ENCODE measurements at places on chromosomes 4 and X.
A peak's percentile ranks its signal among the peaks of the same experiment; 100 is the strongest.

DNA sequence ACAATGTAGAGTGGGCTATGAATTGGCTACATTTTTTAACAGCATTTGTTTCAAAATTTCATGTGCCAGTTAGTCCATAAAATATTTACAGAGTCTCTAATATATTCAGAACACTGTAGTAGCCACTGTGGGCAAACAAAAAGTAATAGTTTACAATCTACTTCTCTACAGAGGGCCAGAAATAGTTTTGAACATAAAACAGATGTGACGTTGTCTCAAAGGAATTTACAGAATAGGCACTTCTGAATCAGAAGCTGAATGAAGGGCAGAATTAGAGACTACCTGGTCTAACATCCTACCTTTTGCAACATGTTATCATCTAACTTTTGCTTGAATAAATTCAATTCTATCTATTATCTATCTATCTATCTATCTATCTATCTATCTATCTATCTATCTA lies 811.9 kb upstream of the EPHA5 start:
- DNase-seq: no peak

- no peak for DNase-seq
Measured at GRCh38 chr4:105088110-105088879, 58.4 kb upstream of the TET2 start.

DNA sequence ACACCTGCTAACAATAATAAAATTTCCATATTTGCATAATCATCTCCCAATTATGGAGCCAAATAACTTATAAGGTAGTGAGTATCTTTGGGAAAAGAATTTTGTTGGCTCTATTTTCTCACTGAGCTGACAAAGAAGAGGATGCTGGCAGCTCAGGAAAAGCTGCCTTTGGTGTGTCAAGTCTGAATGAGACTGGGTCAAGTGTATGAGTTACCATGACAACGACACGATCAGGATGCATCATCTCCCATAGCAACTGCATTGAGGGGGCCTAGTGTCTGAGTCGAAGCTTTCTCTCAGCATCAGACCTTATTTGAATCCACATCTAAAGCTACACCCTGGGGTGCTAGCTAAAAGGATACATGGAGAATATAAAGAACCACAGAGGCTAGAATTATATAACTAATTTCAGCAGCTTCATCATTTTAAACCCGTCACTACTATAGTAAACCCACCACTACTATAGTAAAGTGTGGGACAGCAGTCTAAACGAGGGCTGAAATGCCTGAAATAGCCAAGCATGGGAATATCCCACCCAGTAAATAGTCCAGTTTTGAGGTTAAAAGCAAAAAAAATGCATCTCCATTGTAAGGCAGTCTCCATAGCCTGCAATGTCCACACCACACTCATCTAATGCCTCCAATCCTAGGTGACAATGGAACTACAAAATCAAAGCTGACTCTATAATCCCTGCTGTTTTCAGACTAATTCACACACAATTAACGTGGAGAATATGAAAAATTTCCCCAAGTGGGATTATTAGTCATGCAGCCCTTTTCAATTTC lies 16.0 kb downstream of the GSPT2 start:
- no peak for DNase-seq

DNA sequence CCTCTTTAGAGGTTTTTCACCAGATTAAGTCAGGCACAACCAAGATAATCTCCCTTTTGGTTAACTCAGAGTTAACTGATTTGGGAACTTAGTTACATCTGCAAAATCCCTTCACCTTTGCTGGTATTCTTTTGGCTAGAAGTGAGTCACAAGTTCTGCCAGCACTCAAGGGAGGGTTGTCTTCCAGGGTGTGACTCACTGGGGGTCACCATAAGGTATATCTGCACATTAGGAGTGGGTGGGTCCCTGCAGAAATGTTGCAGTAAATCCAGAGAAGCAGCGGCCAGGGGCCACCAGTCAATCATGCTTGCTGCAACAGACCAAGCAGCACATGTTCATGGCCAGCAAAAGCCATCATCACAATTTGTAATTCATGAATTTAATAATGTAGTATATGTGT lies 59.8 kb upstream of the MAML3 start:
- no peak for DNase-seq

DNA sequence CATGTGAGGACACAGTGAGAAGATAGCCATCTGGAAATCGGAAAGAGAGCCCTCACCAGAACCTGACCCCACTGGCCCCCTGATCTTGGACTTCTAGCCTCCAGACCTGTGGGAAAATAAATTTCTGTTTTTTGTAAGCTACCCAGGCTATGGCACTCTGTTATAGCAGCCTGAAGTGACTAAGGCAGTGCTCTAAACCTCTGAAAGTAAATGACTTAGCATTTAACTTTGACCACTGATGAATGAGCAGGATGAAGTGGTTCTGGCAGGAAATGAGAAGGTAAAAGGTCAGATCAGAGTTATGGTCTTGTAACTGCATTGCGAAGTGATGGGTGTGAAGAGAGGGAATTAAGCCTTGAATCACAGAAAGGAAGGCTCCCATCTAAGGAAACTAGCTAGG lies 17.0 kb downstream of the GPAT3 start:
- DNase-seq: no peak

- DNase-seq: no peak
Measured at GRCh38 chr4:76199664-76200211, 13.9 kb downstream of the SCARB2 start.

GRCh38 chrX:29841750-29842149 lies 373.6 kb upstream of the MAGEB2 start:
- no peak for DNase-seq

GRCh38 chrX:134623293-134624045 lies 34.8 kb downstream of the PLAC1 start:
- no peak for DNase-seq

DNA sequence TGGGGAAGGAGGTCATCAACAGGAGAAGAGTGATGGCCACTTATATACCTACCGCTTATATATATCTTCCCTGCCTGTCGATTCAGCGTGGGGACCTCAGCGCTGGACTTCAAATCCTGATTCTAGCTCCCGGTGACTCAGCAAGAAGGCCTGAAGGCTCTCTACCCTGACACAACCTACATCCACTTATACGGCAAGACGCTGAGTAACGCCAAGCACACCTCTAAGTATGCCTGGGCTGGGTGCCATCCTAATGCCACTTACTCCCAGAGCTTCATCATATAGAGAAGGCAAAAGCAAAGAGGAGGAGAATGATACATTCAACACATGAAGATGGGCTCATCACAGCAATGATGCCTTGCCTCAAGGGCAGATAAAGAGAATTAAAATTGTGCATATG lies 198.3 kb downstream of the CHIC2 start:
- no peak for DNase-seq

GRCh38 chrX:120741452-120741851 lies 111.6 kb upstream of the C1GALT1C1 start:
- no peak for DNase-seq

- DNase-seq: no peak
Measured at GRCh38 chrX:135982860-135983259, 2.4 kb upstream of the SLC9A6 start.

DNA sequence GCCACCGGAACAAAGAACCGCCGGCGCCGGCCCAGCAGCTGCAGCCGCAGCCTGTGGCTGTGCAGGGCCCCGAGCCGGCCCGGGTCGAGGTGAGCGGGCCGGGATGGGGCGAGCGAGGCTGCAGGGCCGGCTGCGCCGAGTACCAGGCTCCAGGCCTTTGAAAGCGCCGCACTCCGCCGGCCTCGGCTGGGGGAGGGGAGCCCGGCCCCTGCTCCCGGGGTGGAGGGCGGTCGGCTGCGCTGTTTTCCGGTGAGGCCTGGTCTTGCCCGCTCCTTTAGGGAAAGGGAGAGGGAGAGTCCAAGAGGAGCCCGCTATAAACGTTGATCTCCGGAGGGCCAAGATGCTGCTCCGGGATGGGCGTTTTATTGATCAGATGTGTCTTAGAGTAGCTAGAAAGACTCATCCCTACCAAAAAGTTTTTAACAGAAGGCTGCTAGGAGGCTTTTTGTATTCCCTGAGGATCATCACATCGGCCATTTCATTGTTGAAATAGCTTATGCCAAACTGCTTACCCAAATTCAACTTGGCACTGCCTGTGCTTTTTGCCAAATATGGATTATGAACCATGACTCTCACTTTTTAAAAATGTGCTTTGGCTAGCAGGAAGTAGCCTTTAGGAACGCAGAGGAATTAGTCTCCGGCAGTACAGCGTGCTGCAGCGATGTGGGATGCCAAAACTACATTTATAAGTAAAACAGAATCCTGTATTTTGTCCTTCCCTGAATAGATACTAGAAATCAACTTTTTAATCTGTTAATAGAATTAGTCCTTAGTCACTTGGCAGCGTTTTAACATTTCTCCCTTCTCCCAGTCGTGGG lies 760 bp downstream of the TMEM165 start:
- peak; percentile 4 for DNase-seq

DNA sequence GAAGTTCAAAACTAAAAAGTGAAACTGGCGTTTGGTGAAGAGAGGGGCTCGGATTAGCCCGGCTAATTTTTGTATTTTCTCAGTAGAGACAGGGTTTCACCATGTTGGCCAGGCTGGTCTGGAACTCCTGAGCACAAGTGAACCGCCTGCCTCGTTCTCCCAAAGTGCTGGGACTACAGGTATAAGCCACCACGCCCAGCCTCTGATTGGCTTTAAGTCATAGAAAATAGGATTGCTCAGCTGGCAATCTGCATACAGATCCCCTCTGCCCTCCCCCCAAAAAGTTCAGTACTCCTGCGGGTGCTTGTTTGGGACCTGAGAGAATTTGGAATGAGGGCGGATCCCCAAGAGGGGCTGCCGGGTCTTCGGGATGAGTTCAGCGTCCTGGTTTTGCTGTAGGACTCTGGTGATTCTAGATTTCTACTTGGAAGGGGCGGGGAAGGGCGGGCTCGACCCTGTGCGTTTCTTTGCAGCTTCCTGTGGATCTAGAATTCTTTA lies 537 bp upstream of the PRKX start:
- no peak for DNase-seq

- DNase-seq: no peak
Measured at GRCh38 chr4:142419712-142420111, 426.4 kb downstream of the INPP4B start.

GRCh38 chr4:7844594-7844991 lies 95.1 kb downstream of the AFAP1 start:
- DNase-seq: no peak

DNA sequence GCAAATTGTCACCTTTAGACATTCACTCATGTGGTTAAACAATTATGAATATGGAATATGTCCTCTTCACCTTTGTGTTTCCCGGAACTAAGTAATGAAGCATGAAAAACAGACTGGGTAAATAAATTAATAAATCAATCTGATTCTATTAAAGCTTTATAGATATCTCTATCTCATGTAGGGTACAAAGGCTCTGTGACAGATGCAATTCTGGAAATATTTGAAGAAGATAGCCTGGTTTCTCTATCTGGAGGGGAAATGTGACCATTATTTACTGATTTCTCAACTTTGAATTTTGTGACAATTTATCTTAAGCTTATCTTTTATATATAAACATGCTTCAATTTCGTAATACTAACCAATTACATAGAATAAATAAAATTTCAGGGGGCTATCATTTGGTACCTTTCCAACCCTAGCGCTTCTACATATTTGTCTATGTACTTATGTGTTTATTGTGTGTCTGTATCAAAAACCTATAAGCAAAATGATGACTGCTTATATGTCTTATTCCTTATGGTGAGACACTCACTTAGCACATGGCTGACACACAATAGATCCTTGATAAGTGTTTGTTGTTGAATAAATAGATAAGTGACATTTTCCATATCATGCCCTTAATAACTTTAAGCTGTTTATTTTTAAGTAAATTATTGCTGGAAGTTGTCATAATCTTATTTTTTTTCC lies 9.9 kb downstream of the CTSO start:
- no peak for DNase-seq

DNA sequence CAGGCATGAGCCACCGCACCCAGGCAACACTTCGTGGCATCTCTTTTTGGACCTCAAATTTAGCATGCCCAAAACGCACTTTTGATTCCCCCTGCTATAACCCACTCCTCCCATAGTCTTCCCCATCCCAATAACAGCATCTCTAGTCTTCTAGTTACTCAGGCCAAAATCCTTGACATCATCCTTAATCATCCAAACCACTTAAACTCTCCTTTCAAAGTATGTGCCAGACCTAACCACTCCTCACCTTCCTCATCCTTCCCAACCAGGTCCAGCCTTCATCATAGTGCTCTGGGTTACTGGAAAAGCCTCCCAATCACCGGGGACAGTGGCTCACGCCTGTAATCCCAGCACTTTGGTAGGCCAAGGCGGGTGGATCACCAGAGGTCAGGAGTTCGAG lies 41.9 kb downstream of the AFAP1 start:
- no peak for DNase-seq
